ENCODE measurements at places on chromosomes 1 and 21.

- H3K4me1 ChIP-seq, result peaks cover 2% of the 10 kb centered on the region
- no peaks in the 10 kb centered on the region for H3K36me3 ChIP-seq
- H3K4me3 ChIP-seq, result no peak overlapping the region
- H3K27me3 ChIP-seq, result no peaks in the 10 kb centered on the region
- H3K27ac ChIP-seq, result no peak overlapping the region
- DNase-seq, result no peak
Measured at GRCh38 chr1:11158720-11159321, 30.3 kb upstream of the ANGPTL7 start.

DNA sequence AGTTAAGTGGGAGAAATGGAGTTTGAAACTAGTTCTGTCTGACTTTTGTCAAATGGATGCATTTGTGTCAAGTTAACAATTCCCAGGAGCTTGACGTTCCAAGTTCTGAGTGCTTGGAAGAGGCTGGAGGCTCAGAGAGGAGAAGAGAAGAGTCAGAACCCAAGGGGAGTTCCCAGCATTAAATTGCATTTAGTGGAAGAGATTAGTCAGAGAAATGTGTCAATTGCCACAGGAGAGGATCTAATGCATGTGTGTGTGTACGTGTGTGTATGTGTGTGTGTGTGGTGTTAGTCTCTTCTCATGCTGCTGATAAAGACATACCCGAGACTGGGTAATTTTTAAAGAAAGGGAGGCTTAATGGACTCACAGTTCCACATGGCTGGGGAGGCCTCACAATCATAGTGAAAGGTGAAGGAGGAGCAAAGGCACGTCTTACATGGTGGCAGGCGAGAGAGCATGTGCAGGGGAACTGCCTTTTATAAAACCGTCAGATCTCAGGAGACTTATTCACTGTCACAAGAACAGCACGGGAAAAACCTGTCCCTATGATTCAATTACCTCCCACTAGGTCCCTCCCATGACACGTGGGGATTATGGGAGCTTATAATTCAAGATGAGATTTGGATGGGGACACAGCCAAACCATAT is 101.5 kb upstream of the TMEM51 start:
- no peaks in the 10 kb centered on the region for H3K4me1 ChIP-seq
- no peaks in the 10 kb centered on the region for H3K27me3 ChIP-seq
- H3K36me3 ChIP-seq, result no peaks in the 10 kb centered on the region
- no peak overlapping the region for H3K4me3 ChIP-seq

DNA sequence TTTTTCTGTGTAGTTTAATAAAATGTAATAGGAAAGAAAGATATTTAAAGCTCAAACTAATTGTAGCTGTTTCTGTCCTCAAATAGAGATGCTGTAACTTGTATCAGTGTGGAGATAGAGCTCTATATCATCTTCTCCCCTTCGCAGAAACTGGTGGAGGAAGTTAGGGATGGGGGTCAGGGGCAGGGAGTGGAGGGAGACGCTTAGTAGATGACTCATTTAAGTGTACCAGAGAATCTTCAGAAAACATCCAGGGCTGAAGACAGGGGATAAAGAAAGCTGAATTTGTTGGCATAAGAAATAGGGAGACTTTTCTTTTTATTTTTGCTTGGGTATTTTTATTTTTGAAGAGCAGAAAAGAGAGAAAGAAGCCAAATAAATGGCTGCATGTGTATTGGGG is 282.6 kb upstream of the DPYD start:
- H3K4me3 ChIP-seq, result no peak overlapping the region
- no peak overlapping the region for H3K27ac ChIP-seq
- no peaks in the 10 kb centered on the region for H3K4me1 ChIP-seq

DNA sequence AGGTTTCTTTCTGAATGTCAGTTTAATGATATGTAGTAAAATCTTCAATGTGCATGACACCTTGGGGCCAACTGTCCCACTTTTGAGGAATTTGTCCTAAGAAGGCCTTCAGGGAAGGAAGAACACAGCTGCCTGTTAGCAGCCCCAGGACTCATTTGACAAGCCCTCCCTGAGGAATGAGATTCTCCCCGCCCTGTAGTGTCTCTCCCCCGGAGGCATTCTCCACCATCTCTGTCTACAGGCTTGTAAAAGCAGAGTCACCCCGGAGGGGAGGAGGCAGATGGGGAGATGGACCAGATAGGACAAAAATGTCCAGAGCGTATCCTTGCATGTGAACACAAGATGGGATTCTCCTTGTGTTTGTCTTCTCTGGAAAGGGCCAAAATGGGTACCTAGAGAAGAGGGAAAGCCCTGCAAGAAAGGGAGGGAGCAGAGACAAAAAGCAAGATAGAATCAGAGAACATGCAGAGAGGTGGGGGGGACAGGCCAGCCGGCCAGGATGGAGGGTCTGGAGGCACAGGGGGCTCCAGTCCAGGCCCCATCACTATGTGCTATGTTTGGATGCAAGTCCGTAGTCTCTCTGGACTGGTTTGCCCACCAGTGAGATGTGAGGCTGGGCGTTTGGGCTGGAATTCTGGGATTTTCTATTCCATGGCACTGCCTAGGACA is 12.0 kb upstream of the WNT3A start:
- H3K36me3 ChIP-seq, result no peaks in the 10 kb centered on the region
- H3K27me3 ChIP-seq, result no peaks in the 10 kb centered on the region
- H3K4me1 ChIP-seq, result no peaks in the 10 kb centered on the region
- H3K4me3 ChIP-seq, result no peak overlapping the region
- DNase-seq, result no peak
- H3K27ac ChIP-seq, result no peak overlapping the region

- H3K27ac ChIP-seq, result no peak overlapping the region
- H3K4me1 ChIP-seq, result no peaks in the 10 kb centered on the region
- H3K36me3 ChIP-seq, result no peaks in the 10 kb centered on the region
Measured at GRCh38 chr21:46207006-46207919, 21.3 kb downstream of the LSS start.

GRCh38 chr1:16021681-16022080 is at the start of gene CLCNKA:
CLCNKA (plus strand) TSS chr1:16022036; CDS start chr1:16022620, 584 bp downstream.
- no peaks in the 10 kb centered on the region for H3K27me3 ChIP-seq
- peaks cover 13% of the 10 kb centered on the region for H3K4me1 ChIP-seq
- no peak for DNase-seq
- no peak within 1 kb of the TSS for H3K27ac ChIP-seq
- H3K4me3 ChIP-seq, result no peak within 1 kb of the TSS

DNA sequence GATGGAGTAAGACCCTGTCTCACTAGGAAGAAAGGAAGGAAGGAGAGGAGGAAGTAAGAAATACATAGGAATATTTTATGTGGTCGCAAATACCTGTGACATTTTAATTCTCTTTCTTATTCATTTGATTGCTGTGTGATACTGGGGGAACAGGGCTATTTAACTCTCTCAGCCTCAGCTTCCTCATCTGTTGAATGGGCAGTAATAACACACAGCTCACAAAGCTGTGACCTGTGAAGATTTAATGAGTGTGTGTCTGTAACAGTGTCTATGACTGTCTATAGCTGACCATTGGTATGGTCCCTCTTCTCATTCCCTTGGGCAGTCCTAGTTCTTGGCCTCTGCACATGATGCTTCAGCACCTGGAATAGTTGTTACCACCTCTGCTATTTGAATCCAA is 13.6 kb upstream of the GPR161 start:
- no peak overlapping the region for H3K4me3 ChIP-seq
- DNase-seq, result no peak
- no peaks in the 10 kb centered on the region for H3K4me1 ChIP-seq
- H3K27me3 ChIP-seq, result no peaks in the 10 kb centered on the region

- no peak overlapping the region for H3K27ac ChIP-seq
- no peak overlapping the region for H3K4me3 ChIP-seq
- no peak for DNase-seq
- peaks cover 24% of the 10 kb centered on the region for H3K4me1 ChIP-seq
Measured at GRCh38 chr1:229344937-229345684, 2.3 kb upstream of the CCSAP start.

DNA sequence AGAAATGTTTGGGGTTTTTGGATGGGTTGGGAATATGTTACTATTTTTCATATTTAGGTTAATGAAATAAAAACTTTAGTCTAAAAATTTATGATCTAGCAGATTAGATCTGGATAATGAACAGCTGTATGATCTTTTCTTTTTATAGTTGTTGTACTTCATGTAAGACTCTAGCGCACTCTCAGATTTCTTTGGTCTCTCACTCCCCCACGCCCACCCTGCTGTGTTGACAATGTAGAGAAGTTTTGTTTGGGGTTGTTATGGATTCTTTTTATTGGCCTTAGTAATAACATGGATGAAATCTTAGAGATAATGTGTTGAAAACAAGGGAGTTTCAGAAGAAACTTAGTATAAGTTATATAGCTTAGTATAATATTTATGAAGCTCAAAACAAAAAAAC is 5.5 kb downstream of the KLF18 start:
- no peak for DNase-seq
- no peak overlapping the region for H3K27ac ChIP-seq
- H3K36me3 ChIP-seq, result no peaks in the 10 kb centered on the region
- H3K4me1 ChIP-seq, result no peaks in the 10 kb centered on the region

- DNase-seq, result no peak
- no peaks in the 10 kb centered on the region for H3K4me1 ChIP-seq
- no peaks in the 10 kb centered on the region for H3K27me3 ChIP-seq
- H3K4me3 ChIP-seq, result no peak overlapping the region
- no peak overlapping the region for H3K27ac ChIP-seq
Measured at GRCh38 chr1:238826891-238827290, 559.5 kb upstream of the CHRM3 start.

Measured in left lung (tissue), 14 donors.